Stimulated activated CD8-positive, alpha-beta memory T cell treated with anti-CD3 and anti-CD28 coated beads, Interleukin-12 subunit alpha, Interleukin-12 subunit beta, amount 100 ng/mL, for 4 hours (primary cell): ENCODE measurements at places on chromosomes 7 and 10.

- no peak for DNase-seq
Measured at GRCh38 chr10:95408148-95408960, 117.6 kb upstream of the PDLIM1 start.

DNA sequence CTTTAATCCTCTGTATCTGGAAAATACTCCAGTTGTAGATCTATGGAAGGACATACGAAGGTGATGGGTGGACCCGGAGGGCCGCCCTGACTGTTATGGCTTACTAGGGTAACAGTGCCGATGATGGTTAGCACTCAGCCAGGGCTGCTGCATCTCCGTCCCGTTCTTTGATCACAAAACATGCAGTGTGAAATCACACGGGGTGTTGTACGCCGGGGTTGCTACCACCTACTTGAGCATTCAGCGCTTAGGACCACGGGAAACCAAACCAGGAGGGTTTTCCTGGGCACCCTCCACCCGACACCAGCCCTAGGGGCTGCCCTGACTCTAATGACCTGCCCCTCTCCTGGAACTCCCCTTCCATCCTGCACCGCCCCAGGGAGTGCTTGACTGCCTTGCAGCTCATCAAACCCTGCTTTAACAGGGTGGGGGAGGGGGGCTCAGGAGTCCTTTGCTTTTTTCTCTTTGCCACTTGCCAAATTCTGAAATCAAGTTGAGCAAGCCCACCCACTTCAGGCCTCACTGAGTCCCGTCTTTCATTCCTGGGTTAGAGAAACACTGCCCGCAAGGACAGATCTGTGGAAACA lies 20.4 kb downstream of the ZNF775 start:
- DNase-seq: no peak

DNA sequence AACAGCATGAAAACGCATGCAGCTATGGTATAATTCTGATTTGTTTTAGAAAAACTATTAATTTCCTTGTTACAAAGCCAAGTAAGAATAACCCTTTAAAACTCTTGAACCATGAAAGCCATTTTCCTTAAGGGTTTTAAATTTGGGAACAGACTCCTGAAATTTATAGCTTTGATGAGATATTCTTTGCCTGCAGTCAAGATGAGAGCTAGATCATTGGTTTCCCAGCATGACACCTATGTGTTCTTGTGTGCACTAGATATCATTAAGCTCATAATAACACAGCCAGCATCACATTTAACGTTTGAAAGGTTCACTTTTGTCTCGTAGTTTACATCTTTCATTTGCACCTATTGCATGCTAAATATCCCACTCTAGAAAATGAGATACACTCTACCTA lies 202.2 kb downstream of the PHF14 start:
- DNase-seq: no peak

GRCh38 chr10:44292390-44293002 lies 92.4 kb downstream of the CXCL12 start:
- no peak for DNase-seq

DNA sequence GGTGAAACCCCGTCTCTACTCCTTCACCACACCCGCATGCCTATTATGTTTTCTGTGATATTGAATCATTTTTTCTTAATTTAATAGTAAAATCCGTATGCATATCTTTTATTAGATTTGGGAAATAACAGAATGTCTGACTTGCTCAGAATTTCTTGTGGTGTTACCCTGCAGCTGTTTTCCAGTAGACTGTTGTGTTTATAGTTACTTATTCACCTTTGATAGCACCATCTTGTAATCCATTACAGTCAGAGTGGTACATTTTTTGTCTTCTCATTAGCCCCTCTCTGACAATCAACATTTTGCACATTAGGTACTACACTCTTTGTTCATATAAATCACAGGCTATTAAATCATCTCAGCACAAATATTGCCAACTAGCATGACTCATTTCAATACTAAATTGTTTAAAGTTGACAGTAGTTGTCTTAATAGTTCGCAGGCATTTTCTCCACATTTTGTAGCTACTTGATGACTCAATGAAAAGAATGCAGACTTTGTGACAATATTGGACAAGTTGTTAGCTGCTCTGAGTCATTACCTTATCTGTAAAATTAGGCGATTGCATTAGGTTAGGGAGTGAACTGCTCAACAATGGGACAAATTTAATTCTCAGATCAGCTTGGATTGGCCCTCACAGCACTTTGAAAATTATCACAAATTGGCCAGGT lies 17.8 kb upstream of the SLC16A12 start:
- DNase-seq: no peak

GRCh38 chr10:44047361-44047760 lies 337.5 kb downstream of the CXCL12 start:
- no peak for DNase-seq

GRCh38 chr10:80410578-80411145 lies 2.3 kb downstream of the PRXL2A start:
- no peak for DNase-seq

- DNase-seq: no peak
Measured at GRCh38 chr7:2444476-2444875, 31.7 kb downstream of the GRIFIN start.

- DNase-seq: no peak
Measured at GRCh38 chr7:93359520-93360198, 127.5 kb downstream of the VPS50 start.

DNA sequence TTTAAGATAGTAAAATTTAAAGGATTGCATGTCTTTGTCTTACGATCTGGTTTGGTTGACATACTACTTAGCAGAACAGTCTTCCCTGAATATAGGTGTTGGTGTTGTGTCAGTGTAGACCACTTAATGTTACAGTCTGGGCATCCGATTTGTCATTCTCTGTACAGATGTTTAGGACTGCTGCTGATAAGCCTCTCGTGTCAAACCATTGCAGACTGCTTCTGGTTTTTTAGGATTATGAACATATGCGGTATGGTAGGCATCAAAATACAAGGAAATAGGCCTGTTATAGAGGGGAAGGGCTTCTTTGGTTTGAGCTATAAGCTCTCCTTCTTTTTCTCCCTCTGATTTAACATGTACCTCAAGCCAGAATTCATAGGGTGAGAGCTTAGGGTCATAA lies 7.4 kb downstream of the CYP3A43 start:
- DNase-seq: no peak

GRCh38 chr7:158676171-158676840 lies 28.3 kb downstream of the NCAPG2 start:
- DNase-seq: no peak

DNA sequence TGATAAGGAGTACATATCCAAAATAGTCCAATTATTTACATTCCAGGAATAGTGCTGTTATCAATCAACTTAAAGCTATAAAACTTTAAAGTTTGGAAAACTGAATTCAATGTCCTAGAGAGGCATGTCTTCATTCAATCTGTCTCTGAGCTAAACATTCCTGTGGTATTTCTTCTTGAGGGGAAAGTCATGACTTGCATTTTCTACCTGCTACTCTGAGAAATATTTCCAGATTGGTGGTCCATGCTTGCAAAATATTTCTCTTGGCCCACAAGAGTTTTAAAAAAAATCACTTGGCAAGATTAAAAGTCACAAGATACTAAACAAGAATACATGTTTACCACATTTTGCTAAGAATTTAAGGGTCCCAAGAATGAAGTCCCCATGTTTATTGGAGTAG lies 63.6 kb upstream of the HGF start:
- no peak for DNase-seq

DNA sequence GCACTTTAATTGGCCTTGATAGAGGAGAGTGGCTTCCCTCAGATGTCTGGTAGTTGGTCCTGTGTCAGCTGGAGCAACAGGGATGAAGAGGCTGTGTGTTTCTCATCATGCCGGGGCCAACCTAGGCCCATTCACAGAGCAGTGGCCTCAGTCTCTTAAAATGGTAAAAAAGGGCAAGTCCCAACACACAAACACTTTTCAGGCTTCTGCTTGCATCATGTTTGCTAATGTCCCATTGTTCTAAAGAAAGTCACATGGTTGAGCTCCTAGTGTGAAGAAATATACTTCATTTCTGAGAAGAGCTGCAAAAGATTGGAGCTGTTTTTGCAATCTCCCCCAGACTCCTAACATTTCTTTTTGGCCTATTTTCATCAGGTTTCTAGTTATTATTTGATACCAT lies 40.6 kb upstream of the RBAK start:
- no peak for DNase-seq

- no peak for DNase-seq
Measured at GRCh38 chr7:78299088-78299487, 500.5 kb downstream of the PHTF2 start.

DNA sequence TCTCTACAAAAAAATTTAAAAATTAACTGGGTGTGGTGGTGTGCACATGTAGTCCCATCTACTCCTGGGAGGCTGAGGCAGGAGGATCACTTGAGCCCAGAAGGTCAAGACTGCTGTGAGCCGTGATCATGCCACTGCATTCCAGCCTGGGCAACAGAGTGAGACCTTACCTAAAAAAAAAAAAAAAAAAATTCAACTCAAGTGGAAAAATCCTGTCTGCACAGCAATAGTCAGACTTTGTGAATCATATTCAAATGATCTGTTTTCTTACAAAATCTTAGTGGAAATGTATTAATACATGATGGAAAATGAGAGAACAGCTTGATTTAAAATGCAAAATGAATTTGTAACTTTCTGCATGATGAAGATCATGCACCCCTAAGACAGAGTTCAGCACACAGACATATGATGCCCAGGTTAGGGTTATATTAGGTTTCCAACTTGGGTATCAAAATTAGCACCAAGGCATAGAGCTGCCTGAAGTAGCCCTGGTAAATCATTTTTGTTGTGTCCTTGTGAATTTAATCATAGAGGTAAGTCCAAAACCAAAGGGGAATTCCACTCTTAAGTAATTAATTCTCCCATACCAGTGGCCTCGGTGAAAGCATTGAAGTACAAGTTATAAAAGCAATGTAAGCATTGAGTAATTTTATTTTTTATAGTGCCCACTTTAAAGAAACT lies 93.8 kb downstream of the ADD3 start:
- no peak for DNase-seq

- no peak for DNase-seq
Measured at GRCh38 chr10:97222326-97222961, 36.7 kb upstream of the SLIT1 start.

DNA sequence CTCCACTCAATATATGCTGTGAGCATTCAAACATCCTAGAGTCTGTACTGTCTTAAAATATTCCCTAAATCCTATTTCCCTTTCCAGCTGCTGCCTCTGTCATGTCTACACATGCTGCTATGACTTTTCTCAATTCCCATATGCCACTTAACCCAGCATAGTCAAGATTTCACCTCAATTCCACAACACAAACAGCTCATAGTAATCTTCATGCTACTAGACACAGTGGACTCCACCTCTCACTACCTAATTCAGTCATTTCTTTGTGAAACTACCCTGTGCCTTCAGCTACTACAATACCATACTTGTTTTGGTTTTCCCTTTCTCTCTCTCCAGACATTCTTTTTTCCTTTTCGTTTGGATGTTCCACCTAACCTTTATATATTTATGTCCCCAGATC lies 45.5 kb downstream of the GSAP start:
- no peak for DNase-seq
